GM03348 (cell line): ENCODE measurements at places on chromosomes 12 and 14.

DNA sequence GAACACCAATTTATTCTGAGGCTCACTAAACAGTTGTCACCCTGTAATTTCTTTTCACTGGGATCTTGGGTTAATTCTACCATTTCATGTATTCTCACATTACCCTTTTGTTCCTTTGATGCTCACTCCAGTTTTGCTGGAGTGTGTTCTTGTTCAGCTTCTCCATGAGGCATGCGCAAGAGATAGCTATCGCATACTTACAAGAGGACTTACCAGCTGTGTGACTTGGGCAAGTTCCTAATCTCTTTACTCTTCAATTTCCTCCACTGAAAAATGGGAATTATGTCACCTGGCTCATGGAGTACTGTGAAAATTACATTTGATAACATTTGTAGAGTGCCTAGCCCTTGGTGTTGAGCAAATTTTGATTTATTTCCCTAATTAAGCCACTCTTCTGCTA lies 56.5 kb upstream of the JDP2 start:
- DNase-seq, result no peak

- no peak for DNase-seq
Observed at GRCh38 chr14:92247341-92247740, 75.6 kb upstream of the SLC24A4 start.

DNA sequence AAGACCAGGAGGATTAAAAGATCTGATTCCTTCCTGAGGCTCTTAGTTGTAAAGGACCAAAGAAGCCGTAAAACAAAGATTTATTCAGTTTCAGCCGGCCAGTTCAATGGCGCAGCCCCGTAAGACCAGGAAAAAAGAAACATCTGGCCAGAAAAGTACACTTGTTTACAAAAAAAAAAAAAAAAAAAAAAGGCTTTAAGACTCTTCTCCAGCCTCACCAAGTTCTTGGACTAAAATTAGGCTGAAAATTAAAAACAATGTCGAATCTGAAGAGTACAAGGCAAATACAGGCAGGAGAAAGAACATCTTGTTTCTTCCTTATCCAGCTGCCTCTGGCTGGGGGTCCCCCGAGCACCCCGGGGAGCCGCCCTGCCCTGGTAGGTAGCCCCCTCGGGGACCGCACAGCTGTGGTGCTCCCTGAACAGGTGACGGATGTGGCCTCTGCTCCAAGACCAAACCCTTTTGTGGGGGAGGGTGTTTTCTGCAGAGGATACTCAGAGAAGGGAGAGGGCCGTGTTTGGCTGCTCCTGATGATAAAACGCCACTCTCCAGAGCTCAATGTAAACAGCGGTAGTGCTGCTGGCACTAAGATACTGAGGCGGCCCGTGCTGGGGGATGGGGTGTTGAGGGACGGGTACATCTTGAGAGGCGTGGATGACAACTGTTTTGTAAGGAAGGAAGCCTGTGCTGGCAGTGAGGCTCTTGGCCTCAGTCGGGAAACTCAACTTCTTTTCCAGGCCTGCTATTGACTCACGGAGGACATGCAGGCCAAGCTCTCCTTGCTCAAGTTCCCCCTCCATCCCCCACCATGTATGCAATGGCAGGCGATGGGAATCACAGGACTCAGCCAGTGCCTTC lies 201.0 kb upstream of the DIO3 start:
- no peak for DNase-seq

GRCh38 chr12:19978193-19978592 lies 390.1 kb upstream of the PDE3A start:
- peak; percentile 73 for DNase-seq

DNA sequence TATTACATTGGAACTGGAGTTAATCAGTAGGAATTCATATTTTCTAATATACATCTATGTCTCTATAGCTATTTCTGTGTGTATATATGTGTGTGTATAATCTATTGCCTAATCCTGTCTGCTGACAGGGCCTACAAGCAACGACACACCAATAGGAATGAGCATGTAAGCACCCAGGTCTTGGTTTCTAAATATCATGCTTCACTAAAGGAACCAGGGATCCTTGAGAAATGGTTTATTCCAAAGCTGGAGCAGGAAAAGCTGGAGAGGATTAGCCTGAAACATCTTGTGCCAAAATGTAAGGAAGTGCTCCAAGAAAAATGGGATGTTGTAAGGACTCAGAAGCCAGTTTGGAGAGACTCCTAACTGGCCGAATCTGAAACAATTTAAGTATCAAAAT lies 29.3 kb upstream of the LGALS3 start:
- peak; percentile 56 for DNase-seq
